ENCODE measurements at places on chromosomes 16 and 17.

DNA sequence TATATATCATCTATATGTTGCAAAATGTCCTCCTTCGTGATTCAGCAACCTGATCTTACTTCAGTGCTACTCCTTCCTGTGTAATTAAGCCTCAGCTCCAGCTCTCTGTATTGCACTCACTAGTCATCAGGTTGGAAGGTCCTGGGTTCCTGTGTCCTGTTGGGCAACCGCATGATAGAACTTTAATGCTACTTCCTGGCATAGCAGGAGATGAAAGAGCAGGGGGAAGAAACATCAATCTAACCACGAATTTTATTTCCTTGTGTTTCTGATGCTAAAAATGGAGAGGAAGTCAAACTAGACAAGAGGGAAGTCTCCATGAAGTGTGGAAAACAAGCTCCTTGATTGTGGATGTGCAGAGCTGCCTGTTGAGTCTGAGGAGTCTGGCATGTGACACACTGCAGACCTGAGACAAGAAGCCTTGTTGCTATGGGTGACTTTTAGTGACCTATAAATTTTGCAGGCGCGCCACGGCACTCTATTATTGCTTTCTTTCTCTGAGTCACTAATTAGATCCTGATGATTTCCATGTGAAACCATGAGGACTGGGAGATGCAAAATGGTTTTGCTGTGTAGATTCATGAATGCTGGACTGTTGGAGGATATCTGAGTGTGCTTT lies 25.6 kb downstream of the IGSF6 start:
- peaks cover 12% of the 10 kb centered on the region for H3K4me1 ChIP-seq
- no peak overlapping the region for H3K4me3 ChIP-seq
- no peak for ATAC-seq

- peaks cover 20% of the 10 kb centered on the region for H3K4me1 ChIP-seq
- no peaks in the 10 kb centered on the region for H3K27me3 ChIP-seq
- no peak for ATAC-seq
- H3K4me3 ChIP-seq, result no peak overlapping the region
- H3K27ac ChIP-seq, result no peak overlapping the region
Observed at GRCh38 chr17:742147-742793, 9.8 kb downstream of the GEMIN4 start.

GRCh38 chr16:22971346-22971924 lies 157.5 kb downstream of the HS3ST2 start:
- ATAC-seq, result no peak
- H3K36me3 ChIP-seq, result no peaks in the 10 kb centered on the region
- H3K4me1 ChIP-seq, result no peaks in the 10 kb centered on the region
- peaks cover 30% of the 10 kb centered on the region for H3K27me3 ChIP-seq

- H3K36me3 ChIP-seq, result no peaks in the 10 kb centered on the region
- no peak overlapping the region for H3K27ac ChIP-seq
- H3K4me1 ChIP-seq, result no peaks in the 10 kb centered on the region
- H3K27me3 ChIP-seq, result peaks cover 20% of the 10 kb centered on the region
- H3K4me3 ChIP-seq, result no peak overlapping the region
- no peak for ATAC-seq
Observed at GRCh38 chr17:33779234-33779591, 475.9 kb upstream of the CCL2 start.

DNA sequence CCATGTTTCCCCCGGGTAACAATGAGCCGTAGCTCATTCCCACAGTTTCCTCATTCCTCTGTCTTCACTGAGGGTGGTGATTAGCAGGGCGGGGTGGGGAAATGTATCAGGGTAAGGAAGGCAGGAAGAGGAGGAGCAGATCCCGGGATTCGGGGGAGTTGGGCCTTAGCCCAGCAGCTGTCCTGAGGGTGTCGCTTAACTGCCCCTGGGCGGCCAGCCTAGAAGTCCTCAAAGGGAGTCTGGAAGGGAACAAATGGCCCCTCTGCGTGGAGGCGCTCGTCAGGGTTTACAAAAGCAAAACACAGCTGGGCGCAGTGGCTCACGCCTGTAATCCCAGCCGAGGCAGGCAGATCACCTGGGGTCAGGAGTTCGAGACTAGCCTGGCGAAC lies 14.3 kb downstream of the MLYCD start:
- no peaks in the 10 kb centered on the region for H3K27me3 ChIP-seq
- no peak for ATAC-seq
- H3K27ac ChIP-seq, result no peak overlapping the region
- peaks cover 72% of the 10 kb centered on the region for H3K36me3 ChIP-seq
- no peak overlapping the region for H3K4me3 ChIP-seq
- H3K4me1 ChIP-seq, result no peaks in the 10 kb centered on the region

Measured in stimulated activated memory B cell treated with anti-CD40 and anti-IgM and Interleukin-4, amounts not matched to agents 10 μg/mL and 1 μg/mL and 100 μg/mL, for 72 hours (primary cell).